ENCODE measurements at places on chromosomes 4 and X.

- no peak for DNase-seq
These were observed 24.4 kb upstream of the DCK start for GRCh38 chr4:70969076-70969475.

DNA sequence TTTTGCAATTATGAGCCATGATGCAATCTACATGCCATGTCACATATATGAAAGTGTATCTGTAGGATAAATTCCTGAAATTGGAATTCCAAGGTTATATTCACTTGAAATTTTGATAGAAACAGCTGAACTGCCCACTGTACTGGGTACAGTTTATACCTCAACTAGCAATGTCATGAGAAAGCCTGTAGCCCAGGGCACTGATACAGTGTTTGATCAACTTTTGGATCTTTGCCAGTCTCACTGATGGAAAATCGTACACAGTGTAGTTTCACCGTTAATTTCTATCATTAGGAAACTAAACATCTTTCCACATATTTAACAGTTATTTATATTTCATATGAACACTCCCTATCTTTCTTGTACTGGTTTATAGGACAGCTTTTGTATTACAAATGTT lies 34.2 kb downstream of the TAPT1 start:
- DNase-seq, result no peak

DNA sequence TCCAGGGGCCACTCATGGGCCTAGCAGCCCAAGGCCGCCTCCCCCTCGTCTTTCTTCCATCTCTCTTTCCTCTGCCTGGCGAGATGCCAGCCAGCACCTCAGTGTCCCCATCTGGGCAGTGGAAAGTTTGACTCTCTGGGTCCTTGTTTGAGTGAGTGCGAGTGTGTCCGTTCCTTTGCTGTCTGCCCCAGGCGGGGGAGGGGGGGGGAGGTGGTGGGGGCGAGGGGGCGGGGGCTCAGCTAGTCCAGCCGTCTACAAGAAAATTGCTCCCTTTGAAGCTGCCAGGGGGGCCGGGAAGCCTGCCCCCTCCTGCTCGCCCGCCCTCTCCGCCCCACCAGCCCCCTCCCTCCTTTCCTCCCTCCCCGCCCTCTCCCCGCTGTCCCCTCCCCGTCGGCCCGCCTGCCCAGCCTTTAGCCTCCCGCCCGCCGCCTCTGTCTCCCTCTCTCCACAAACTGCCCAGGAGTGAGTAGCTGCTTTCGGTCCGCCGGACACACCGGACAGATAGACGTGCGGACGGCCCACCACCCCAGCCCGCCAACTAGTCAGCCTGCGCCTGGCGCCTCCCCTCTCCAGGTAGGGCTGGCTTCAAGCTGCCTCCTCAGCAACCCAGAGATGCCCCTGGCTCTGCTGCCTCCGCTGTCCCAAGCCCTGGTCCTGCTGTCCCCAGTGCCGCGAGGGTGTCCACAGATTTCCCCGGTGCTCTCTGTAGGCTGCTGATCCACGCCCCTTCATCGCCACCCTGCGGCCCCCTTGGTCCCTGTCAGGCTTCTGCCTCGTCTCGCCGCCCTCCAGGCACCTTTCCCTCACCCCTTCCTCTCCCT lies at the start of gene BGN:
BGN (plus strand) TSS at position 440 of the 821 bp plus-strand sequence. CDS start 9,652 bp downstream, outside the sequence.
- DNase-seq, result no peak

GRCh38 chr4:135065366-135065765 lies 863.8 kb upstream of the PABPC4L start:
- DNase-seq, result no peak

GRCh38 chrX:39144956-39145355 lies 343.7 kb downstream of the MID1IP1 start:
- no peak for DNase-seq

DNA sequence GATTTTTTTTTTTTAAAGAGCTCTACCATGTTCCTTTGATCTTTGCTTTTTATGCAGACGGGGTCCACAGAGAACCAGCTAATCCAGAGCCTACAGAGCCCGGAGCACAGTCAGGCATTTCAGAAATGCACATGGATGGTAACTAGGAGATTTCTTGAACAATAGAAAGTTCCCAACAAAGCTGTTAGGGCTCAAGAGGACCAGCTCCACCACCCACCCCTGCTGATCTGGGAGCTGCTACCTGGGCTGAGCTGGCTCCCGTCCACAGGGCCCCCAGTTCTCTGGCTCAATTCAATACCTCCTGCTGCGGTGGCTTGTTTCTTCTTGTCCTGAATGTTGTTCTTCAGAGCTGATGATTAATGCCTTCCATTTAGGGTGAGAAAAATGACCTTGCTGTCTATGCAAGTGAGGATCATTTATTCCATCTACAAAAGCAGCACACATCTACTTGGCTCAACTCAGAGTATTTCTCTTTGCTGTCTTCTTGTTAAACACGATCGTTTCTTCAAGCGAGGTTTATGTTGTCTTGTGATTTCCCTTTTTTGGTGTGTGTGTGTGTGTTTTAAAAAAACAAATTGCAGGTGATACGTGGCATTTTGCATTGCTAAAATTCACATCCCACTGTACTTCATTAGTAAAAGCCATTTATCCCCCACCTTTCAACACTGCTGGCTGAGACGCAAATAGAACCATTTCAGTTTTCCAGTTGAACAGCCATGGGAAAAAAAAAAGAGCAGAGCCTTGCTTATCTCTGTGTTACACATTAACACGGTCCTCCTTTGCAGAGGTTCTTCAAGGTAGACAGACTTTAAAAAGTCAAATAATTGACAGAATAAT lies 31.3 kb downstream of the IGFBP7 start:
- no peak for DNase-seq

- DNase-seq, result no peak
These were observed 58.1 kb downstream of the ADGRG2 start for GRCh38 chrX:19064175-19064574.

- no peak for DNase-seq
These were observed 263.0 kb upstream of the RPS6KA3 start for GRCh38 chrX:20529711-20530110.

GRCh38 chr4:158203436-158203835 lies 6.8 kb upstream of the TMEM144 start:
- no peak for DNase-seq

GRCh38 chr4:7971881-7972500 lies 32.3 kb upstream of the AFAP1 start:
- no peak for DNase-seq

- DNase-seq, result no peak
These were observed 94.2 kb downstream of the CDS1 start for GRCh38 chr4:84677093-84677492.

GRCh38 chr4:112751447-112751846 lies 114.5 kb downstream of the LARP7 start:
- no peak for DNase-seq

- no peak for DNase-seq
These were observed 86.6 kb upstream of the NPNT start for GRCh38 chr4:105808750-105809041.

- no peak for DNase-seq
These were observed 1.6 kb downstream of the EGF start for GRCh38 chr4:109914322-109914721.

GRCh38 chr4:149965206-149965605 lies 113.0 kb upstream of the DCLK2 start:
- no peak for DNase-seq
